Uterine smooth muscle cell (primary cell): ENCODE measurements at places on chromosomes 4 and X. TPM values are rescaled to one million over a fixed set of nuclear protein-coding genes. Genes with fewer than 3 reads are reported as not detected.

VGLL1 gene
- total RNA-seq = not detected in 2 replicates

KCTD8 gene
- total RNA-seq = 2.1 and 6.9 TPM in 2 replicates

DDIT4L gene
- total RNA-seq = 9.2 and 11.3 TPM in 2 replicates

ZXDB gene
- total RNA-seq = 9.0 and 13.2 TPM in 2 replicates

AWAT2 gene
- total RNA-seq = not detected in 2 replicates

GPR50 gene
- total RNA-seq = not detected in 2 replicates

CLDN22 gene
- not detected in 2 replicates for total RNA-seq

PABPC1L2A gene
- total RNA-seq = not detected in 2 replicates

CA5B gene
- 9.7 and 9.8 TPM in 2 replicates for total RNA-seq

MAGED4B gene
- total RNA-seq = 19.7 and 41.5 TPM in 2 replicates

APOO gene
- total RNA-seq = 11.1 and 12.4 TPM in 2 replicates

VSIG4 gene
- not detected in 2 replicates for total RNA-seq

BEX4 gene
- 15.5 and 26.4 TPM in 2 replicates for total RNA-seq

BCAP31 gene
- total RNA-seq = 174 and 188 TPM in 2 replicates

PJA1 gene
- total RNA-seq = 35.4 and 36.5 TPM in 2 replicates
